ENCODE measurements at places on chromosomes 3 and 15. TPM values are rescaled to one million over a fixed set of nuclear protein-coding genes. Genes with fewer than 3 reads are reported as not detected.
A peak's percentile ranks its signal among the peaks of the same experiment; 100 is the strongest.

- no peak for DNase-seq
These were observed 66.8 kb downstream of the HMG20A start for GRCh38 chr15:77487469-77487842.

- DNase-seq = no peak
These were observed 925.9 kb downstream of the IGSF11 start for GRCh38 chr3:118108769-118109168.

DNA sequence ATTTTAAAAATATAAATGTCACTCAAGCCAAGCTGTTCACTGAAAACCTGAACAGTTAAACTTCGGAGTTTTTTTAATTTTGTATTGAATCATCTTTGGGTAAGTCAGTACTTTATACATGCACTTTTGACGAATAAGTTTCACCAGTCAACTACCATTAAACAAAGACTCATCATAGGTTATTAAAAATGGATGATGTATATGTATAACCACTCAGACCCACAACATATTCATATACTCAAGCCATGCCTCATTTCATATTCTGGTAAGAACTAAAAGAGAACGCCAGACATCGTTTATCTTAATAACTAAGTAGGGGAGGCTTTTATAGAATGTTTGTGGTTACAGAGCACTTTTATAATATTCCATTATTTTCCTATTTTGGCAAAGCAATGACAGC is 18.3 kb downstream of the MSL2 start:
- DNase-seq = no peak

- no peak for DNase-seq
These were observed 345.8 kb upstream of the ADAMTS9 start for GRCh38 chr3:65033576-65033975.

- DNase-seq = no peak
These were observed 60.6 kb upstream of the ADAMTS9 start for GRCh38 chr3:64748244-64748904.

- DNase-seq = no peak
These were observed 1.7 kb downstream of the P2RY13 start for GRCh38 chr3:151327571-151328198.

DNA sequence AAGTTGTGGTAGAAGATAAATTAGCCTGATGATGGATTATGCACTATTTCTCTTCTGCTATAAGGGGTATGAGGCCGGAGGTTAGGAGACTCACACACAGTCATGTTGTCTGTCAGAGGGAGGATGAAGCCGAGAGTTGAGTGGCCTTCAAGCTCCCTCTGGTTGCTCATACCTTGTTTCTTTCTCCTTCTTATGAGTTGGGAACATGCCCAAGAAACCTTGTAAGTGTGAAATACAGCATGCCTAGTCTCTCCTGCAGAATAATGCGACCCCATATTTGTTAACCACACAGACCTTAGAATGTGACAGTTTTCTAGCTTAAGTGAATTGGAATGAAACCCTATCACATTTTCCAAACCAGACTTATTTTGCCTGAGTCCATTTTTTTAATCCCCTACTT is 366.7 kb downstream of the PTPRG start:
- no peak for DNase-seq

GRCh38 chr3:134753999-134754742 is 40.9 kb upstream of the EPHB1 start:
- DNase-seq = no peak

DNA sequence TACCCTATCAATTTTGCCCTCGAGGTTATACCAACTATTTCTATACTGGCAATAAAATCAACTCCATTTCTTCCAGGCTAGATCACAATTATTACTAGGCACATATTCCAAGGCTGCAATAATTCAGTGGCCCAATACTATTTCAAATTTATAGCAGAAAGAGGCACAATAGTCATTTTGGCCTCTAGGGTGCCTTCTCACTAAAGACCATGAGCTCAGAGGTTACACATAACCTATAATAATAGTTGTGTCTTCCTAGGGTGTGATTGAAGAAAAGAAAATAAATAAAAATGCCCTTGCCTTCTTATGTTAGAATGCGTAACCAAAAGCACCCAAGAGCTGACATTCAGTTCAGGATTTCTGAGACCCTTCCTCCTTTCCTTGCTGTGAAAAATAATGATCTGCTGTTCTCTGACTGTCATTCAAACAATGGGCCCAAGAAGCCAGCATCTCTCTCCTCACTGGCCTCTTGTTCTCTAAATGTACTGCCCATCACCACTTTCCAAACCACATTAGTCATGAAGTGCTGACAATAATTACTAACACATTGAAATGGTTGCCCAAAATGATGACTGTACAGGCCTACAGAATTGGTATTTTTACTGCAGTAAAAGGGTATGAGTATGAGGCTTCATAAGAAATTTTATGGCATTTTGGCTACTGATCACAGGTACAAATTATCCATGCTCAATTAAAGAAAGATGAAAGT is 244.8 kb downstream of the LRRN1 start:
- no peak for DNase-seq

DNA sequence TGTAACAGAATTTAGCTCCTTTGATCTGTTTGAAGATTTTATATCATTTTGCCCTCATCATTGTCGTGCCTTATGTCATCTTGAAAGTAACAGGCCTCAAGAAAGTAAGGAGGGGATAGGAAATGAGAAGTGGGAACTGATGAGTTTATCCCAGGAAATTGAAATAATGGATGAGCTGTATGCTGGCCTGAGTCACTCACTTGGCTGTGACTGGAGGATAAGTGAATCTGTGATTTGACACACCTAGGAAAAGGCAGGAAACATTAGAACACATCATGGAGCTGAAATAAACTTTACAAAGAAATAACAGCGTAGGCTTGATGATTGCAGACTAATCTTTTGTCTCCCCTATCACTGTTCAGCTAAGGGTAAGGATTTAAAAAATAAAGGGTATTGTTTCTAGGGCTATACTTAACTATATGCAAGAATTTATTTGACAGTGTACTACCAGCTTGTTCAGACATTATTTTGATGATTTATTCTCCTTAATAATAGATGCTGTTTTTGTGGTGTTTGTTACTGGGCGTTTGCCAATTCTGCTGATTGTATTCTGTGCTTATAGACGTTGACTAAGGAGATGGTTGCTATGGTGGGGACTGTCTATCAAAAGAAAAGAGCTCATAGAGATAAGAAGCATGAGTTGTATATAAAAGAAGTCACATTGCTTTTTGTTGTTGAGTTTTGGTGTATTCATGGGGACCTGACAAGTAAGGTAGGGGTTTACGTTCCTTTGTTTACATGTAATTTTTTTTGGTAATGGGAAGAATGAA is 105.6 kb upstream of the ROPN1 start:
- DNase-seq = no peak

GRCh38 chr15:68337826-68338225 is 60.3 kb downstream of the FEM1B start:
- no peak for DNase-seq

DNA sequence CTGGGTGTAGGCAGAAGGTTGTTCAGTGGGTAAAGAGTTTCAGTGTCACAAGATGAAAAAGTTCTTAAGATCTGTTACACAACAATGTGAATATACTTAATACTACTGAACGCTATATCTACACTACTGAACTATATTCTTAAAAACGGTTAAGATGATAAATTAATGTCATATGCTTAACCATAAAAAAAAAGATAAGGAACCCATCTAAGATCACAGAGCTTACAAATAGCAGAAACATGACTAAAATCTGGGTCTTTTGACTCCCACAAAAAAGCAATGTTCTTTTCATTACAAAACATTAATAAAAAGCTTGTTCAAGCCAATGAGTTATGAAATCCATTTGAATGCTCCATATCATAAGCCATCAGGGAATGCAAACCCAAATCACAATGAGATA is 34.4 kb downstream of the UBR1 start:
- DNase-seq = no peak

GRCh38 chr3:75262661-75263060 is 401.5 kb upstream of the FRG2C start:
- DNase-seq = no peak

- peak; percentile 12 for DNase-seq
These were observed 15.3 kb upstream of the RTP4 start for GRCh38 chr3:187352581-187353575.

- no peak for DNase-seq
These were observed 1196.3 kb upstream of the GBE1 start for GRCh38 chr3:82957696-82958095.

The WDR73 gene
- total RNA-seq = 39.0 TPM

The CCDC39 gene
- total RNA-seq = not detected

The CLDN11 gene
- total RNA-seq = 1.9 TPM

The GPR87 gene
- not detected for total RNA-seq

The FRMD5 gene
- 18.3 TPM for total RNA-seq

The LMOD3 gene
- not detected for total RNA-seq

The TRPM1 gene
- not detected for total RNA-seq

The ZMYND10 gene
- 3.6 TPM for total RNA-seq

All from Panc1 (cell line).